ENCODE measurements at places on chromosomes 5 and 9.

DNA sequence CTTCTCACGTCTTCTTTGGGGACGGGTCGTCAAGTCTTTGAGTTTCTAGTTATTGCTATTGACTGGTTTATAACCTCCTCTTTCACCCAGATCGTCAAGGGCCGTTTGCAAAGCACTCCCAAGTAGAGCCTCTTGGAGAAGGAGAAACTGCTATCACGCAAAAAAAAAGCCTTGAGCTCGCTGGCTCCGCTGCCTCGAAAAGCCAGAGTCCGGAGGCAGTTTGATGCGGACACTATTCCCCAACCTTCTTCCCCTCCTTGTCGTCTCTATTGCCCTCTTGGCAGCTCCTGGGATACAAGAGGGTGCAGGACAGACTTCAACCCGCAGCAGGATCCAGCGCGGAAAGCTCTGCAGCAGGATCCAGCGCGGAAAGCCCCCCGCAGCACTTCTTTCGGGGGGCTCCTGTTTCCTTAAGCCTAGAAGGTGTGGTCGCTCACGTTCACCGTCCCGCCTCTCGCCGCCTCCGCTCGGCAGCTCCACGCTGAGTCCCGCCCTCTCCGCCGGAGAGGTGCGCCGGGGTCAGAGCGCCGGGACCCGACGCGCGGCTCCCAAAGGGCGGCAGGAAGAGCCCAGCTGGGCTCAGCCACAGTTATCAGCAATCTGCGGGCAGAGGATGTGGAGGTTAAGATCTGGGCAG lies at the start of gene PCDHAC1:
TSS of gene PCDHAC1 (plus strand) at position 494 of the 637 bp plus-strand sequence. CDS start 594 bp downstream, outside the sequence.
- no peak for DNase-seq

GRCh38 chr9:29209748-29210291 lies 1636.5 kb upstream of the C9orf72 start:
- no peak for DNase-seq

DNA sequence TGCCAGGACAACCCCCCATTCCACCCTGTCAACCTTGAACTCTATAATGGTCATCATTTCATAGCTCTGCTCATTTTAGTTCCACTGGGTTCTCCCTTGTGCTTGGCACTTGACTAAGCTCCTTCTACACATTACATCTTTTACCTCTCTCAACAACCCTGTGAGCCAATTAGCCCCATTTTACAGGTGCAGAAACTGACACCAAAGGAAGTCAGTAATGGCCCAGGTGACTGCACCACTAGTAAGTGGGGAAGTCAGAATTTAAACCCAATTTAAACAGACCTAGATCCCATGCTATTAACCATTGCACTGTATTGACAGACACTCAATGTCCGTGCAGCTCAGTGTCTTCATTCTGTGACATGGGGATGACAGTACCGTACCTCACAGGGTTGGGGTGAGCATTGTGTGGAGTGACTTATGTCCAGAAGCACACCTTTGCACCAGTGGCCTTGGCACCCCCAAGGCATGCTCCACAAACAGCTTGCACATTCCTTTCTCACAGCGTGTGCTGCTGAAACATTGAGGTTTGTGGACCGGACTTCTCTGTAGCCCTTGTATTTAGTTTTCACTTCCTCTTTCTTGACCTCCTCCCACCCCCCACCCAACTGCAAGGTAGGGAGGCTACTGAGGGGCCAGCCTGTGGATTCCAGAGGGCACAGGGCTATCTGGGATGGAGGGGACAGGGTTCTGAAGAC lies 23.1 kb downstream of the IRF1 start:
- peak; percentile 61 for DNase-seq

DNA sequence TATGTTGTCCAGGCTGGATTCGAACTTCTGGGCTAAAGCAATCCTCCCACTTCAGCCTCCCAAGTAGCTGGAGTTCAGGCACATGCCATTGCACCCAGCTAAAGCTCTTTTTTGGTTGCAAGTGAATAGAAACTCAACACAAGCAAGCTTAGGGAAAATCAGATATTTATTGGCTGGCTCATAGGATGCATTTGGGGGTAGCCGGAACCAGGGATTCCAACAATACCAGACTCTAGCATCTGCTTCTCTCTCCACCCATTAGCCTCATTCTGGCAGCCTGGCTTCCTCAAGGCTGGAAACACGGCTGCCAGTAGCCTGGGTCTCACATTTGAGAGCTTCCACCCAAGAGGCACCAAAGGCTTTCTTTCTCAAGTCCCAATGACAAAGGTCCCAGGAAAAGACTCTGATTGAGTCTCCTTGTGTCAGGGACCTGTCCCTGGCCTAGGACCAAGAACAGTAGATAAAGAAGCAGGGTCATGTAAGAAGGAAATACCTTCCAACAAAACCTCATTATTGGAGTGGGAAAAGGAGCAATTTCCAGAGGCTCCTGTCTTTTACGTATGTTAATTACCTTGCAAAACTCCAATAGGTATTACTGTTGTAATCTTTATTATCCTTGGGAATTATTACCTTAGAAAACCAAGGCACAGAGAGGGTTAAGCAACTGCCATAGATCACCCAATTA lies 23.0 kb upstream of the B4GALT1 start:
- DNase-seq, result no peak

All from Kasumi-1 (cell line).